T1000 (cell line): ENCODE measurements at places on chromosomes 11 and 22.

- DNase-seq: no peak
Measured at GRCh38 chr22:34897126-34897525, 168.8 kb upstream of the ISX start.

DNA sequence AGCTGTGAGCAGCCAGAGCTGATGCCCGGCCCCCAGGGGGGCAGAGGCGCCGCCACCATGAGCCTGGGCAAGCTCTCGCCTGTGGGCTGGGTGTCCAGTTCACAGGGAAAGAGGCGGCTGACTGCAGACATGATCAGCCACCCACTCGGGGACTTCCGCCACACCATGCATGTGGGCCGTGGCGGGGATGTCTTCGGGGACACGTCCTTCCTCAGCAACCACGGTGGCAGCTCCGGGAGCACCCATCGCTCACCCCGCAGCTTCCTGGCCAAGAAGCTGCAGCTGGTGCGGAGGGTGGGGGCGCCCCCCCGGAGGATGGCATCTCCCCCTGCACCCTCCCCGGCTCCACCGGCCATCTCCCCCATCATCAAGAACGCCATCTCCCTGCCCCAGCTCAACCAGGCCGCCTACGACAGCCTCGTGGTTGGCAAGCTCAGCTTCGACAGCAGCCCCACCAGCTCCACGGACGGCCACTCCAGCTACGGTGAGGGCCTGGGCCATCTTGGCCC, 6.1 kb downstream of the CDC42EP1 start:
- no peak for DNase-seq

GRCh38 chr11:22459048-22459447, 120.9 kb downstream of the SLC17A6 start:
- no peak for DNase-seq

DNA sequence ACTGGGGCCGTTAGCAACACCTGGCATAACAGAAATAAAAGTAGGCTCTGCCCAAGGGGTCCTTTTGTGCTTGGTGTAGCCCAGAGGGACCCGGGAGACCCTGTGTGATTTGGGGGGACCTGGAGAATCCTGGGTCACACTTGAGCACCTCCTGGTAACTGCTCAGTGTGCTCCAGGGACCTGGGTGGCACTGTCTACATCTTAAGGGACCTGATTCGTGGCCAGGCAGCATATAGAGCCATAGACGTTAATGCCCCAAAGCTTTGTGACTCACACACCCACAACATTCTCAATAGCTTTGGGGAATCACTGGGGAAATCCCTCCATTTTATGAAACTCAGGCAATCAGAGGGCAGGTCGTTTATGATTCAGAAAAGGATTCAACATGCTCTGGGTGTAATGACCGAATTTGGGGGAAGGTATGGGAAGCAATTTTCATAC, 3.6 kb upstream of the IGF2 start:
- DNase-seq: no peak

DNA sequence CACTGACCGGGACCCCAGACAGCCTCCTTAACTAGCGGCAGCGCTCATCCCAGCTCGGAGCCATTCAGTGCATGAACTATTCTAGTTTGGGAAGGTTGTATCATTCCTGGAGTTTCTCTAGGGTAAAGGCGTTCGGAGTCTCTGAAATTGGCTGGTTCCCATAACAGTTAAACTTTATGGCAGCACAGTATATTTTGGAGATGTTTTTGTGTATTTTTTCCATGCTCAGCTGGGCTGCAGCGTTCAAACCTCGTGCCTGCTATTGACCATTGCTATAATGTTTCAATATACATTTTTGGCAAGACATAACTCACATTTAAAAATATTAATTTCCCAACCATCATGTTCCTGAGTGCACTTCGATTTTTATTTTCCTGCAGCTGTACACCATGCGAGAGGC, 169.7 kb downstream of the ST3GAL4 start:
- no peak for DNase-seq

- DNase-seq: no peak
Measured at GRCh38 chr11:99567334-99567956, 546.7 kb downstream of the CNTN5 start.

DNA sequence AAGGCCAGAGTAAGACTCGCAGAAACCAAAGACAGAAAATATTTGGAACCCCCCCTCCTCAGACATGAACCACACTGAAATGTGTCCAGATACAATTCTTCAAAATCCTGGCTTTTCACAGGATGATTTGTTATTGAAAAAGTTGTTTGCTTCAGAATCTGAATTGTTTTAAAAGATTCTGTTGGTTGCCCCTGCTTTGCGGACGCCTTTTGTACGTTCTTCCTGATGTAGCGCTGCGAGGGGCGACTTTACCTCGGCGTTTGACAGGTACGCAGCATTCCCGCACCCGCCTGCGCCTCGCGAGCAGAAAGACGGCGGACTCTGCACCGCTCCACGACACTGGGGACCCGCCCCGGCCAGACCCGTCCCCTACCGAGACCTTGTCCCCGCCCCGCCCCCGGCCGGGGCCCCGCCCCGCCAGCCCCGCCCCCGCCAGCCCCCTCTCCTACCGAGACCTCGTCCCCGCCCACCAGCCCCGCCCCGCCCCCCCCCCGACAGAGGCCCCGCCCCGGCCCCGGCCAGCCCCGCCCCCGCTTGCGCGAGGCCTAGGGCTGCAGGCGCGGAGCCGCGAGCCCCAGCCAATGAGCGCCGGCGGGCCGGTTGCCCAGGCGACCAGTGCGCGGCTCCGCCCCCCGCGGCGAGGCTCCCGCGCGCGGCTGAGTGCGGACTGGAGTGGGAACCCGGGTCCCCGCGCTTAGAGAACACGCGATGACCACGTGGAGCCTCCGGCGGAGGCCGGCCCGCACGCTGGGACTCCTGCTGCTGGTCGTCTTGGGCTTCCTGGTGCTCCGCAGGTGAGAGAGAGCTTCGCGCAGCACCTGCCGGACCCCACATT, at the start of gene GLB1L2:
Gene GLB1L2, plus strand, starts transcription at position 635 of the 835 bp plus-strand sequence. Its CDS starts 74 bp downstream, at position 709.
- DNase-seq: no peak

DNA sequence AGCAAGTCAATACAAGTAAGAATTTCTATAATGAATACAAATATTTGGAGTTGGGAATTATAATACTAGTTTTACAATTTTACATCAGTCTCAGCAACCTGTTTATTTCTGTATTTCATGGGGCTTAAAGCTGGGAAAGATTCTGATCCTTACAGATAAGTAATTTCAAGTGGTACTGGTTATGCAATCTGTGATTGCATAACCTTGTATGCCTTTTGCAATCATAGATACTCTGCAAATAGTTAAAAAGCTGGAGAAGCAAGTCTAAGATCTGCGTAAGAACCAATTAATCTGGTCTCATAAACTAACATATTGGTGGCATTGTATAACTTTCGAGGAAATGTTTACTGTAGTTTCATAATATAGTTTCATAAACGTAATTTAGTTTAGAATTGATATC, 198.3 kb upstream of the PGR start:
- no peak for DNase-seq

DNA sequence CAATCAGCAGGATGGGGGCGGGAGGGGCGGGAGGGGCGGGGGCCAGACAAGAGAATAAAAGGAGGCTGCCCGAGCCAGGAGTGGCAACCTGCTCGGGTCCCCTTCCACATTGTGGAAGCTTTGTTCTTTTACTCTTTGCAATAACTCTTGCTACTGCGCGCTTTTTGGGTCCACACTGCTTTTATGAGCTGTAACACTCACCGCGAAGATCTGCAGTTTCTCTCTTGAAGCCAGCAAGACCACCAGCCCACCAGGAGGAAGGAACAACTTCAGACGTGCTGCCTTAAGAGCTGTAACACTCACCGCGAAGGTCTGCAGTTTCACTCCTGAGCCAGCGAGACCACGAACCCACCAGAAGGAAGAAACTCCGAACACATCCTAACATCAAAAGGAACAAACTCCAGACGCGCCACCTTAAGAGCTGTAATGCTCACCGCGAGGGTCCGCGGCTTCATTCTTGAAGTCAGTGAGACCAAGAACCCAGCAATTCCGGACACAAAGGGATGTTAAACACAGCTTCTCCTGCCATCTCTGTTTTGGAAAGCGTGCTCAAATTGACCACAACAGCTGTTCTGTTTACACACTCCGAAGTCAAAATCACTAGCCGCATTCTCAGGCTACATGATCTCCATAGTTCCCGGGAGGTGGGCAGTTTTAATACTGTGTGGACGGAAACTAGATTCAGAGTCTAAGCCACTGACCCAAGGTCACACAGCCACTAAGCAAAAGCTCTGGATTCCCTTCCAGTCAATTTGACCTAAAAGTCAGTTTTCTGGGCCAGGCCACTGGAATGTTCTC, 11.9 kb downstream of the PLAAT2 start:
- no peak for DNase-seq

GRCh38 chr22:42560781-42561180, 7.0 kb downstream of the SERHL2 start:
- no peak for DNase-seq

DNA sequence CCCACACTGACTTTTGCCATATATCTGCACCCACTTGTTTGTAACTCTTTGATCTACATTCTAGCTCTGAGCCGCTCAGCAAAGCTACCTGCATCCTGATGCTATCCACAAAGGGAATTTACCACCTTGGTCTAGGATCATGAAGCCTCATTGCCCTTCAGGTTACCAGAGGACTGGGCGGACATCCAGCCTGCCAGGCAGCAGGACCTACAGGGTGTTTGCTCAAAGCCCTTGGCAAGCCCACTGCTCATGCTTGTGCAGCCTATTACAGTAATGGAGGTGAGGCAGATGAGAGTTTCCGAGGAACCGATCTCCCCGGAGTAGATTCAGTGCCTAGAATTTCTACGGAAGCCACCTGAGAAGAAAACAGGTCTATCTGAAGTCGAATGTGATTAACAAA, 417.2 kb downstream of the OPCML start:
- DNase-seq: no peak

DNA sequence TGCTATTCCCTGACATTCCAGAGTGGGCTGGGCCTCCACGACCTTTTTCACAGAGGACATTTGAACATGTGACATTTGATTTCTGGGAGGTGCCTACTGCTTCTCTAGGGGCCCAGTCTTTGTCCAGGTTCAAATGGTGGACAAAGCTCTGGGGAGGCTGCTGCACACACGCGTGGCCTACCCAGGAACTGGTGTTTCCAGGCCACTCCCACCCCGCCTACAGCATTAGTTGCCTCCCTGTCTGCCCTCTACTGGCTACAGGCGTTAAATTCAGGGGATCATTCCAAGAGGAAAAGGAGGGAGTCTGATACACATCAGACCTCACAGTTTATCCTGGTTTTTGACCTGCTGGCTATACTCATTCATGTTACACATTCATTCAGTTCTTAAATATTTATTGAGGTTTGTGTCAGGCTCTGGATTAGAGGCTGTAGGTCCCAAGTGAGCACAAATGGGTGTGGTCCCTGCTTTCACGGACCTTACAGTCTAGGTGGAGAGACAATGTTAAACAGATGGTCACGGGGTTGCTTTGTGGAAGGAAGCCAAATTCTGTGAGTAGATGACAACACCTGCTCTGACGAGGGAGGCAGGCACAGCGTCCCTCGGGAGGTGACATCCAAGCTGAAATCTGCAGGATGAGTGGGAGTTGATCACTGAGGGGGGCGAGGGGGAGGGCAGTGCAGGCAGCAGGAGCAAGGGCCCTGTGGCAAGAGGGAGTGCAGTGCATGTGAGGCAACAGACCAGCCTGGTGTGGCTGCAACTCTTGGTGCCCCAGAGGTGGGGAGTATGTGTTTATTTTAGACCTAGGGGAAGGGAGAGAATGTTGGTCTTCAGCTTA, 11.8 kb downstream of the TUB start:
- DNase-seq: peak; percentile 25

- no peak for DNase-seq
Measured at GRCh38 chr11:33667819-33668467, 32.7 kb downstream of the C11orf91 start.

GRCh38 chr11:126830216-126830806, 170.3 kb downstream of the KIRREL3 start:
- DNase-seq: no peak

DNA sequence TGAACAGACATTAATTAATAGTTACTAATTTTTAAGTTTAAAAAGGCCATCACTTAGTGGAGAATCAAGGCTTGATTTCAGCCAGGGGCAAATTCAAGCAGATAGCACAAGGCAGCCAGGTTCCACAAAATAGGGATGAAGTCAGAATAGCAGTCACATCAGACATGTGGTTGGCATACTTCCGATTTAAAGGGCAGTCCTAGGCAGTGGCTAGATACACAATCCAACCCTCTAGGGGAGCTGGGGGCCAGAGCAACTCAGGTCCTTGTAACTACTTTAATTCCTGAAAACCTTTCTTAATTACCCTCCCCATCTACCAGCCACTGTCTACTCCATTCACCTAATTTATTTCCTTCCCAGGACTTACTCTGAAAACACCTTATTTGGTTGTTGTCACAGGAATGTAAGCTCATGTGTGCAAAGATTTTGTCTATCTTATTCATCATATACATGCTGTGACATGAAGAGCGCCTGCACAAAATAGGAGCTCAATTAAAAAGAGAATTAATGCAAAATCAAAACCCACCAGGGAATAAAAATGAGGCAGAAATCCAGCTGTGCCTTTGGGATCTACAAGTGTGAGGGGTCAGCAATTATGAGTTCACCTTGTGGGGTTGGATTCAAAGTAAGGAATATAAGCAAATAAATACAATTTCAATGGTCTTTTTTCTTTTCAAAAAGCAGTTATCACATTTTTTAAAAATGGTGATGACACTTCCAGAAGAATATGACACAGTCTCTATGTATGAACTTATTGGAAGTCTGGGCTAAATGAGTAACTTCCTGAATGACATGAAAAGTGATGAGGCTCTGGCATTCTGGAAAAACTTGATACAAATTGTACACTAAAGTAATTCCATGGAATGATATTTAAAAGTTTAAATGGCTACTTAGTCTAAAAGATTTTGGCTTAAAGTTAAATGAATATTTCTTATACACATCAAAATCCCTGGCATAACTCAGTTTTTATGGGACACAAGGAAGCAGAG, 53.8 kb downstream of the COPB1 start:
- no peak for DNase-seq

DNA sequence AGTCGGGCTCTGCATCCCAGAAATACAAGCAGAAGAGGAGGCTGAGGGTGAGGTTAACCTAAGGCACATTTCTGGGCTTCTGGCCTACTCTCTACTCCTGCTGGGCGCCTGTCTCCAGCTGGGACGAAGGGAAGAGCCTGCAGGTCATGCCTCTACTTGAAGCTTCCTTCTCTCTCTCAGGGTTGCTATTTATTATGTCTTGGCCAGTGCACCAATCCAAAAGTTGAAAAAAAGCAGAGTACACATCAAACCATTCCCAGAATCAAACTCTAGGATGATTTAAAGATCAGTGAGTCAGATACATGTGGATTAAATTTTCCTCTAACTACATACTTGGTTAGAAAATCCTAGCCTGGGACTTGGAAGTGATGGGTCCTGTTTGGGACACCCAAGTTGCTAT, 60.2 kb upstream of the CDON start:
- no peak for DNase-seq

- DNase-seq: peak; percentile 37
Measured at GRCh38 chr11:78645226-78646202, 70.8 kb upstream of the NARS2 start.

DNA sequence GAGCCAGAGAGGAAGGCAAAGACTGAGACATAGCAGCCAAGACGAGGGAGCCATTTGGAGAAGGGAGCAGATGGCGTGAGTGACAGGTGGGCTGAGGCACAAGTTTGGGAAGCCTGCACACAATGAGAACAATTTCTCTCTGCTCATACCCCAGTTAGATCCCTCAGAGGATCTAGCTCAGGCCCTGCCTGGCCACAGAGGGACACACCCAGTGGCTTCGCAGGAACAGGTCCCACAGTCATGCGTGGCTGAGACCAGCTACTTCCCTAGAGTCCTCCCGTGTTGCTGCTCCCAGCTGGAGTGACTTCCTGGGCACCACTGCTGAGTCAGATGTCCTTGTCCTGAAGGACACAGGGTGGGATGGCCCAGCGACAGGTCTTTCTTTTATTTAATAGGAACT, 33.4 kb upstream of the LYVE1 start:
- DNase-seq: no peak
